ENCODE measurements at places on chromosomes 7 and 10.
A peak's percentile ranks its signal among the peaks of the same experiment; 100 is the strongest.

DNA sequence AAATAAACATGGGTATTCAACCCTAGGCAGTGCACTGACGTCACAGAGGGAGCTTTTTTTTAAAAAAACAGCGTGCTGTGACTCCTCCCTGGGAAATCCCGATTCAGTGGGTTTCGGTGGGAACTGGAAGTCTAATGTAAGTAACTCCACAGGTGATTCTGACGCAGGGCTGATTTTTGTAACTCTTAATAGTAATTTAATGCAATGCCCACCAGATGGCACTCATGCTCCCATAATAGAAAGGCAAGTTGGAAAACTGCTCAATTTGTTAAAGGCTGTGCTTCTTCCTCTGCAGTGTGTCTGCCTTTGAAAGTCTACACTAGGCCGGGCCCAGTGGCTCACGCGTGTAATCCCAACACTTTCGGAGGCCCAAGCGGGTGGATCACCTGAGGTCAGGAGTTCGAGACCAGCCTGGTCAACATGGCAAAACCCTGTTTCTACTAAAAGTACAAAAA lies 10.9 kb upstream of the RSU1 start:
- peak; percentile 18 for DNase-seq

GRCh38 chr7:50812841-50813475 lies 30.3 kb upstream of the GRB10 start:
- no peak for DNase-seq

DNA sequence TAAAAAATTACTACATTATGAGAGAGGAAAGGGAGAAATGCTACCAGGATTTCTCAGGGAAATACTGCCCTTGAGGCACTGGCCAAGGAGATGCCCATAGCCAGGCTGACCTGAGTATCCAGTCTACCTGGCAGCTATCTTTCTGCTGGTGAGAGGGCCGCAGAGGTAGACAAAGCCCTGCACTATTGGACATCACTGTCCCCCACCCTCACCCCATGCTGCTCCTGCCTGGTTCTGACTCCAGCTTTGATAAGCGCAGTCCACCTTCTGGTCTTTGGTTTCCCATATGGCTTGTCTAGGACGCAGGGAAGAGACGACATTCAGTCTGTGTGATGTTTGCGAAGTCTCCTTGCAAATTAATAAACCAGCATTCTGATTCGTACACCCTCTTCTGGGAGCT lies 3.7 kb downstream of the ITPRIP start:
- no peak for DNase-seq

DNA sequence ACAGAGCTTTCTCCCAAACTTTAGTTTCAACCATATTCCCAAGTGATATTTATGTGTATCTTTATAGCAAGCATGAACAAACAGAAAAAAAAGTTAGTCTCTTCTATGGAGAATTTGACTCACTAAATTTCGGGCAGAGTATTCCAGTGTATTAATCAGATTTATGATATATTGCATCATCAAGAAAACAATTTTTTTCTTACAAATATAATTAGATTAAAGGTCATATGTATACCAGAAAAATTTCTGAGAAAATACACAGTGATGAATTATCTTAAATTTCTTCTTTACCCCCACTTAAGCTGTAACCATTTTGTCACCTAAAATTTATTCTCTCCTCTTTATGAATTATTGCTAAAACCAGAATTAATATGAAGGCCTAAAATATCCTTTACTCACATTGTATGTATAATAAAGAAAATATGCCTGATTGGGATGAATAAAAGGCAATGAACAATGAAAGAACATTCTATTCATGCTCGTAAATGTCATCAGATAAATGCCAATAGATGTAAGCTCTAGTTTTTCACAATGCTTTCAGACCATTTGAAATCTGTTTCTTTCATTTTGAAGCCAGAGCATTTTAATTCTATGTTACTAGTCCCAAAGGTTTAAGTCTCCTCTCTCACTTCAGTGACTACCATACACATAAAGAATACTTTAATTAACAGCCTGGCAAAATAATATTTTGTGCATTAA lies 192.1 kb downstream of the HGF start:
- DNase-seq, result no peak

- DNase-seq, result no peak
Measured at GRCh38 chr7:96246919-96247318, 75.0 kb downstream of the SLC25A13 start.

DNA sequence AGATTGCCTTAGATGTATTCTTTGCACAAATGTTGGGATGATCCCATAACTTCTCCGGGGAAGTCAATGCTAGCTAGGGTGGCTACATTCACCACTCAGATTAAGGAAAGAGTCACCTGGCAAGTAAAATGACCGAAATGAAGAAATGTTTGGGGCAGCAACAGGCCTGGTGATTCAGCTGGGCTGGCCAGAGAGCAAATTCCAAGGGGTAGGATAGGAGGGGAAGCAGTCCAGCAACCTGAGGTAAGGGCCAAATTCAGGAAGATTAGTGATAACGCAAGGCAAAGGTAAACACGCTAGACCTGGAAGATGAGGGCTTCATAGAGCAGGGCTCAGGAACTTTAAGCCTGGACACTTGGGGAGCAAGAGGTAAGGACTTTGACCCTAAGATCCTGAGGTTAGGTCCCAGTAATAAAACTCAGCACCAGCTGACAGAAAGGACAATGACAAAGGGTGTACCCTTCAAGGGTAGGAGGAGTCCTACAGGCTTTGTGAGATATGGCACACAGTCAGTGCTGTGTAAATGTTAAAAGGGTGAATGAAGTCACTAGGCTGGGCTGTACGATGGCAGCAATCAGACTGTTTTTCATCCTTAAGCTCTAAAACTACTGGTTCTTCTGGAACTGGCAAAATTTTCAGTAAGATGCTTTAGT lies 22.7 kb upstream of the SMNDC1 start:
- DNase-seq, result no peak

Data from activated effector memory CD4-positive, alpha-beta T cell treated with Interleukin-2 at 50 U/mL for 16 hours (primary cell).